Left renal pelvis (tissue), 4 donors: ENCODE measurements at places on chromosomes 4 and X. TPM values are rescaled to one million over a fixed set of nuclear protein-coding genes. Genes with fewer than 3 reads are reported as not detected.

DNA sequence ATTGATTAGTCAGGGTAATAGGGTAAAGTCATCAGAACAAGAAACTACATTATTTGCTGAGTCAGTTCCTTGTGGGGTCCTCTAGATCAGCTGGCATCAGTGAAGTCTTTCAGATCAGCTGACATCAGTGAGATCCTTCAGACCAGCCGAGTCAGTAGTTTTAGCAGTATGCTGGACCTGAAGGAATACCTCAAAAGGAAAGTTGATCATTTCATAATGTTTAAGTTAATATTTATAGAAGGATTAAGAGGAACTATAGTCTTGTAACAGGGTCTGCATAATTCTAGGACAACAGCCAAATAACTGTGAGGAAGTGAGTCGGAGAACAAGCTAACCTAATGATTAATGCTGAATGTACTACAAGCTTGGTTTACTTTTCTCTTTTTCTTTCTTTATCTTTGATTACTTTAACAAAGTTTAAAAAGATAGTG, 958 bp upstream of the UGT2B7 start:
- no peak for DNase-seq

GRCh38 chr4:74543231-74543781, 98.4 kb downstream of the AREG start:
- DNase-seq = no peak

DNA sequence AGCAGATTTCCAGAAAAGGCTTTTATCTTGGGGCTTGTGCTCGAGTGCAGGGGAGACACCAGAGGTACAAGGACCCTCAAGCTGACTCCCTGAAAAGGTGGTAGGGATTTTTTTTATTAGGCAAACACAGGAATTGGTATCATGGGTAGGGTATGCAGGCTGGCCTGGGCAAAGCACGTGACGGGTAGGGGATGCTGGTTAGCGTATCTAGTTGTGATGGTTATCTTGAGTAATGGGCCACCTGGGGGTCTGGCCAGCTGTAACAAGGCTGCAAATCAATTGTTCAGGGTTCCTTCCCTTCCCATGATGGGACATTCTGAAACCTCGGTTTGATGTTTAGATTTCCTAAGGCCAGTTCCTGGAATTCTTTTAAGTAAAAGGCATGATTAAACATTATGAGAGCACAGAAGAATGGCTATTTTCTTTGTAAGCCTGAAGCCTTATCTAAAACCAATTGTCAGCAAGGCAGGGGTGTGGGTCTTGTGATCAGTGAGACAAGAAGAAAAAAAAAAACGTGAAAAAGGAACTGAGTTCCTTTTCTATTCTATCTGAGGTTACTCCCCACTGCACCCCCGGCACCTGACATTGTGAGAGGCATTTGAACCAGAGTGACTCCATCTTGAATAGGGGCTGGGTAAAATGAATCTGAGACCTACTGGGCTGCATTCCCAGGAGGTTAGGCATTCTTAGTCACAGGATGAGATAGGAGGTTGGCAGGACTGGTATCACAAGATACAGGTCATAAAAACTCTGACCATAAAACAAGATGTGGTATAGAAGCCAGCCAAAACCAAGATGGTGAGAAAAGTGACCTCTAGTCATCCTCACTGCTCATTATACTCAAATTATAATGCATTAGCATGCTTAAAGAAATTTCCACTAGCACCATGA, 64.2 kb upstream of the S100G start:
- DNase-seq = no peak

DNA sequence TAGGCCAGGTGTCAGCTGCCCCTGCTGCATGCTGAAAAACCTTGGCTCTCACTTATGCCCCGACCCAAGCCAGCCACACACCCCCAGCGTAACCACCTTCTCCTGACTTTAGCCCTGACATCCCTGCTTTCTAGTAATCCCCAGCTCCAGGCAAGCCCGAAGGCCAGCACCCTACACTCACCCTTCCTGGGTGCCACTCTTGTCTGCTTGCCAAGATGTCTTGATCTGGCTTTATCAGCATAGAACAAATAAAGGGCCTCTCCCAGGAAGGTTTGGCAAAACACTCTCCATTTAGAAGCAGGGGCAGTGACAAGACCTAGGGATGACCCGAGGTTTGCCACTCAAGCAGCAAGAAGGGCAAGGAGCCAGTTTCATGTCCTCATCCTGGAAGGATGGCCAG, 6.8 kb upstream of the MAP9 start:
- DNase-seq = no peak

GRCh38 chrX:53317365-53318069, 36.1 kb upstream of the IQSEC2 start:
- DNase-seq = no peak

GRCh38 chrX:10989386-10989785, 121.7 kb upstream of the HCCS start:
- DNase-seq = no peak

DNA sequence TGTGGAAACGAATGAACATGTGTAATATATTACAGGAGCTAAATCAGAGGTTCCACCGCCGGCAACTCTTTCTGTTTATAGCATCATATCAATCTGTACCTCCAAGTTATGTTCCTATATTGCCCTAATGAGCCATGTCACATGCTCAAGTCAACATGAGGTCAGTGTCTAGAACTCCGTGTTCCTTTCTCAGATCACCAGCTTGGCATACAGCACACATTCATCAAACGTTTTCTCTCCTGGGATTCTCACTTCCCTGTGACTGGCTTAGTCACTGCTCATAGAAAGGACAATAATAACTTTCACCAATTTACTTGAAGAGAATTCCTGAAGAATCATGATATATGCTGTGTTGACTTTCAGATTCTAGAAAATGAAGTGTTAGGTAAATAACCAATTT, 532.0 kb upstream of the SPANXN1 start:
- DNase-seq = no peak

DNA sequence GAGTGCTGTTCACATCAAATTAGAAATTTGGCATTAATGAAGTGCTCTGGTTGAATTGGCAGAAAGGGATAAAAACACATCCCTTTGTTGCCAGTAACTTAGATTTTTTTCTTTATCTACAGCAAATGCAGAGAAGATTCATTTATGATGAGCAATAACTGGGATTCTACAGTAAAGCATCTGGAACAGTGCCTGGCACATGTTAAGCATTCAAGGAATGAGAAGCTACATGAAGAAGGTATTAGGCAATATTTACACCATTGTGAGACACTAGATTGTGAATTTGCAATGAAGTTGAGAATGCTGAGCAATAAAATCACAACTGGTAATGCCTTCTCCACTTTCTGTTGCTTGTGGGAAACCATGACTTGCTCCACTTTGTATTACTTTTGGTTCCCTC, 33.5 kb downstream of the PCDH19 start:
- no peak for DNase-seq

DNA sequence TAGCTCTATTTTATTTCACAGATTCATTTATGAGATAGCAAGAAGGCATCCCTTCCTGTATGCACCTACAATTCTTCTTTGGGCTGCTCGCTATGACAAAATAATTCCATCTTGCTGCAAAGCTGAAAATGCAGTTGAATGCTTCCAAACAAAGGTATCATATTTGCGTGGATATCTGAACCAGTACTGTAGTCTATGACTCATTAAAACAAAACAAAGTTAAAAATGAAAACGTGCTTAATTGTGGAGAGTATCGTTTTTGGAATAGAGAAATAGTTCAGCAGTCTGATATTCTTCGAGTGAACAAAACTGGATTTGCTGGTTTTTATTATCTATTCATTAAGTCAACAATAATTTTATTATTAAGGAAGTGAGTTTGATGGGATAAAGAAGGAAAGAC, 6.3 kb downstream of the AFP start:
- no peak for DNase-seq

DNA sequence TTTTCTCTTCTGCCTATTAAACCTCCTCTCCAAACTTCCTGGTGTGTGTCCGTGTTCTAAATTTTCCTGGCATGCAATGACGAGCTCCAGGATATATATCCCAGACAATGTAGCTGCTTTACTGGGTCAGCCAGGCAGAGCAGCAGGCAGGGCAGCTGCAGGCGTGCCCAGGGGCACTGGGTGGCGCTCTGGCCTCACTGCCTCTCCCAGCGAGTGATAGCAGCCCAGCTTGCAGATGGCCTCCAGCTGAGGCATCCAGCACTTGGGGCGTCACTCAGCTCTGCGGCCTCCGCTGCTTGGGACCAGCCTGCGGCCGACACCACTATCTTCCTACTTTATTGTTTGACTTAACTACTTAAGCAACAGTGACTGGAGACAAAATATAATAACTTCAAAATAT, 23.0 kb upstream of the UBA6 start:
- no peak for DNase-seq

- no peak for DNase-seq
Measured at GRCh38 chr4:113116414-113117357, 67.2 kb downstream of the ANK2 start.

DNA sequence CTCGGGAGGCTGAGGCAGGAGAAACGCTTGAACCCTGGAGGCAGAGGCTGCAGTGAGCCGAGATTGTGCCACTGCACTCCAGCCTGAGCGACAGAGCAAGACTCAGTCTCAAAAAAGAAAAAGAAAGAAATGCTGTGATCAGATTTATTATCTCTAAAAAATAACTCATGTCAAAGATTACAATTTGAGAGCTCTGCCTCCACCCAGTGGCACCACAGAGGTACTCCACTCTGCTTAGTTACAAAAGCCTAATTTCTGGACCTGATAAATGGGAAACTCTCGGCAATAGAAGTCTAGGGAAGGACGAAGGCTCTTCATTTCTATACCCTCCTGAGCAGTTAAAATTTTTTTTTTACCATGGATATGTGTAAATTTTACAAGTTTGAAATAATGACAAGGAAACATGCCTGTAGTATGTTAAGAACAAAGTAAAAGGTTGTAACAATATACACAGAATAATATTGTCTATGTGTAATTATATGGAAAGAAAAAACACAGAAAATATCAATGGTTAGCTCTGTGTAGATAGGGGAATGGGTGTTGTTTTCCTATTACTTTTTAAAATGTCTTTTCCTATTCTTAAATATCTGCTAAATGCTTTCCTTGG, 149.8 kb downstream of the STIM2 start:
- DNase-seq = no peak

DNA sequence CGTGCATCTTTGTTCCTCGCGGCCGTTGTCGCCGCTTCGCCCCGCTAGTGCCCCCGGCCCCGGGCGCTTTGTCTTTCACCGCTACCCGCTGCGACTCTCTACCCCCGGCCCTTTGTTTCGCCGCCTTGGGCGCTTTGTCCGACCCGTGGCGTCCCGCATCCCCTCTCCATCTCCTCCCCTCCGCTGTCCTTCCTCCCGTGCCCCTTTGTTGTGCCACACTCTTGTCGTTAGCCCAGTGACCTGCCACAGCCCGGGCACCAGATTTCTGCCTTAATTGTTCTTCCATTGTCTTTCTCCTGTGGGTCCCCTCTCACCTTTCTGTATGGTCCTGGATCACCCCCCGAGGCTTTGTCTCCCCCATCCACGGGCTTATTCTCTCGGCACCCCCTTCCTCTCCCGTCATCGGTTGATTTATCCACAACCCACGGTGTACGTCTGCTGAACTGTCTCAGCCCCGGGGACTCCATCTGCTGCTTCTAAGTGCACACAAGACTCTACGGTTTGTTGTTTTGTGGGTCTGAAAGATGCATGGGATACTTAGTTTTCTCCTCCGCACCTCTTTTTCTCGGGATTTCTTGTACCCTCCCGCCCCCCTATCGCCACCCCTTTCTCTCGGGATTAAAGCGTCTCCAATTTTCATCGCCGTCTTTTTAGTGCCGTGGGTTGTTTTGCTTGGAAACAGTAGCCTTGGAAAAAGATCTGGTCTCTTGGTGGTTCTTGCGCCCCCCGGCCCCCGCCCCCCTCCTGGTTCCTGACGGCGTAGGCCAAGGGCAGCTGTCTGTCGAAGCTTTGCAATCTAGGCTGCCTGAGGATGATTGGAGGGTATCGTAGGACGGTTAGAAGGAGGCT, 783 bp downstream of the RBPJ start:
- no peak for DNase-seq

DNA sequence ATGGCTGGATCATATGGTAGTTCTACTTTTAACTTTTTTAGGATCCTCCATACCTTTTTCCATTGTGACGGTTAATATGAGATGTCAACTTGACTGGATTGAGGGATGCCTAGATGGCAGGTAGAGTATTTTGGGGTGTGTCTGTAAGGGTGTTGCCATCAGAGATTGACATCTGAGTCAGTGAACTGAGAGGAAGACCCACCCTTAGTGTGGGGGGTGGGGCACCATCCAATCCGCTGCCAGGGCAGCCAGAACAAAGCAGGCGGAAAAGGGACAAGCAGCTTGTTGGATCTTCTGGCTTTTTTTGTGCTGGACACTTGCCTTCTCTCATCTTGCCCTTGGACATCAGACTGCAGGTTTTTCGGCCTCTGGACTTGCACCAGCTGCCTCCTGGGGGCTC, 168.5 kb upstream of the CXCL13 start:
- DNase-seq = no peak

GRCh38 chr4:130074096-130074495, 978.1 kb downstream of the C4orf33 start:
- no peak for DNase-seq

RNF128 gene
- 9.9 TPM for polyA plus RNA-seq

STATH gene
- polyA plus RNA-seq = 0.40 TPM

SPATA18 gene
- 1.5 TPM for polyA plus RNA-seq

ETNPPL gene
- polyA plus RNA-seq = not detected

TXK gene
- polyA plus RNA-seq = 3.9 TPM
